Skeletal muscle tissue (tissue), 5 donors: ENCODE measurements at places on chromosomes 3 and 15. TPM values are rescaled to one million over a fixed set of nuclear protein-coding genes. Genes with fewer than 3 reads are reported as not detected.

The CCDC39 gene
- total RNA-seq, result not detected

The ABTB1 gene
- 6.3 TPM for total RNA-seq

The UBA5 gene
- total RNA-seq, result 21.9 TPM

The TJP1 gene
- total RNA-seq, result 53.2 TPM

The UROC1 gene
- not detected for total RNA-seq
